ENCODE measurements at places on chromosomes 7 and 10. TPM values are rescaled to one million over a fixed set of nuclear protein-coding genes. Genes with fewer than 3 reads are reported as not detected.
A peak's percentile ranks its signal among the peaks of the same experiment; 100 is the strongest.

DNA sequence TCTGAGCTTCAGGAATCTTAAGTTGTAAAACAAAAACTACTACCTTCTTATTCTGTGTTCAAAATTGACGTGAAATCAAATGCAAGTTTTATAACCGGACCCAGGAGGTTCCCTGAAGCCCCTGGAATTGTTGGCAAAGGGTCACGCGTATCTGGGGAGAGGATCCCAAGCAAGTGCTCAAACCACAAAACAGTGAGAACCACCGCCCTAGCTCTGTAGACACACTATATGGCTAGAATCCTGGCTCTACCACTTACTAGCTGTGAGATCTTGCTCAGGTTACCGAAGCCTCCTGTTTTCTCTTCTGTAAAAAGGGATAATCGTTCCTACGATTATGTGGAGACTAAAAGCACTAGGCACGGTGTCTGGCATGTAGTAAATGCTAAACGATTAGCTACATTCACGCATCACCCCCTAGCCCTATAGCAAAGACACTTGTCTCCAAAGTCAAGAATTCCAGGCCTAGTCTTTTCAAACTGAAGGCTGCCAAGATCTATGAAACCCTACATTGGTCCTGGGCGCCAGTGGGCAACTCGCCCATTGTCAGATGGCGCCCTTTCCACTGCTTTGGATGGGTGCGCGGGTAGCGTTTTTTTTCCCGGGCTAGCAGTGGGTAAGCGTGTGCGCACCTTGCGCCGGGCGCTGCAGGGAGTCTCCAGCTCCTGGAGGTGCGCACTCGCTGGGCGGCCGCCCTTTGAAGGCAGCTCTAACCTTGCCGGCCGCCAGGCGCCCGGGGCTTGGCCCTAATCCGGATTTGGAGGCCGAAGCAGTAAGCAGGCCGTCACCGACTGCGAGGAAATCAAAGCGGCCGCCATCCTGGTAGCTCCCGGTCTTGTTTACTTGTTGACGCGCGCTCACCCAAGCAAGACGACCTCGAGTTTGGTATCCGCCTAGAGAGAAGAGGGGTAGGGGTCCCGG lies 11.6 kb upstream of the NKX2-3 start:
- no peaks in the 10 kb centered on the region for H3K36me3 ChIP-seq
- peak; percentile 54 for DNase-seq
- H3K4me3 ChIP-seq, result no peak overlapping the region
- H3K27me3 ChIP-seq, result no peaks in the 10 kb centered on the region

- H3K36me3 ChIP-seq, result no peaks in the 10 kb centered on the region
- H3K27ac ChIP-seq, result no peak overlapping the region
- no peak overlapping the region for H3K4me3 ChIP-seq
- peaks cover 4% of the 10 kb centered on the region for H3K4me1 ChIP-seq
- no peak for DNase-seq
Measured at GRCh38 chr7:94697035-94697974, 41.4 kb upstream of the SGCE start.

GRCh38 chr10:75540357-75540966 lies 109.0 kb downstream of the LRMDA start:
- H3K27ac ChIP-seq, result no peak overlapping the region
- no peak for DNase-seq
- no peaks in the 10 kb centered on the region for H3K36me3 ChIP-seq

Gene GALNT17
- total RNA-seq, result 2.7 TPM

Gene PDK4
- 57.4 TPM for total RNA-seq

Gene C10orf105
- not detected for total RNA-seq

DNA sequence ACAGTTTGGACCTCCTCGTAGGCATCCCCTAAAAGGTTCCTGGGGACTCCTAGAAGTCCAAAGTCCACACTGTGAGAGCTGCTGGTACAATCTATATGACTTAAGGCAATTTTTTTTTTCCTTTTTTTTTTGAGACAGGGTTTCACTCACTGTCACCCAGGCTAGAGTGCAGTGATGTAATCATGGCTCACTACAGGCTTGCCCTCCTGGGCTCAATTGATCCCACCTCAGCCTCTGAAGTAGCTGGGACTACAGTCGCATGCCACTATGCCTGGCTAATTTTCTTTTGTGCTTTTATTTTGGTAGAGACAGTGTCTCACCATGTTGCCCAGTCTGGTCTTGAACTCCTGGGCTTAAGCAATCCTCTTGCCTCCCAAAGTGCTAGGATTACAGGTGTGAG lies 4.6 kb upstream of the SPOCK2 start:
- no peak overlapping the region for H3K4me3 ChIP-seq
- no peak for DNase-seq
- no peaks in the 10 kb centered on the region for H3K27me3 ChIP-seq
- H3K27ac ChIP-seq, result no peak overlapping the region
- H3K4me1 ChIP-seq, result peaks cover 16% of the 10 kb centered on the region

GRCh38 chr10:79440281-79440680 lies 5.1 kb downstream of the ZCCHC24 start:
- no peak for DNase-seq
- no peak overlapping the region for H3K4me3 ChIP-seq
- H3K4me1 ChIP-seq, result no peaks in the 10 kb centered on the region

DNA sequence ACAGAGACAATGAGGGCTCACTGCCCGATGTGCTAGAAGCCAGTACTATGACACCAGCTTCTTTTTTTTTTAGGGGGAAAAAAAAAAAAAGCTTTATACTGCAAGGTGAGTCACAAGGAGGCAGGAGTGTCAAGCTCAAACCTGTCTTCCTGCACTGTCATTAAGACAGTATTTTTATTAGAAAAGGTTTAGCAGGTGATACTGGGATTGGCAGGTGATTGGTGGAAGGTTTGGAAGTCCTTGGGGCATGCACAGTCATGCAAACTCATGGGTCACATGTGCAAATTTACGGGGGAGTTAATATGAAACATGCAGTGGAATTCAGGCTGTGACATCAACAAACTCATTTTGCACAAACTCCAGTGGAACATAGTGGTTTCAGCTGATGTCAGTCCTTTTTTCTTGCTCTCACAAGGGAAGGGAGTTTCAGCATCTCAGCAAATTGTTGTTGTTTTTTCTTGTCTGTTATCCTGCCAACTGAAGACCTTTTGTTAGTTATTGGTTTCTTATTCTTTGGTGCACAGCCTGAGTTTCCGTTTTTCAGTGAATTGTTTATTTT lies 530.6 kb downstream of the ANKRD7 start:
- H3K27me3 ChIP-seq, result no peaks in the 10 kb centered on the region
- DNase-seq, result no peak
- no peak overlapping the region for H3K27ac ChIP-seq
- no peaks in the 10 kb centered on the region for H3K4me1 ChIP-seq
- no peak overlapping the region for H3K4me3 ChIP-seq
- H3K36me3 ChIP-seq, result no peaks in the 10 kb centered on the region

DNA sequence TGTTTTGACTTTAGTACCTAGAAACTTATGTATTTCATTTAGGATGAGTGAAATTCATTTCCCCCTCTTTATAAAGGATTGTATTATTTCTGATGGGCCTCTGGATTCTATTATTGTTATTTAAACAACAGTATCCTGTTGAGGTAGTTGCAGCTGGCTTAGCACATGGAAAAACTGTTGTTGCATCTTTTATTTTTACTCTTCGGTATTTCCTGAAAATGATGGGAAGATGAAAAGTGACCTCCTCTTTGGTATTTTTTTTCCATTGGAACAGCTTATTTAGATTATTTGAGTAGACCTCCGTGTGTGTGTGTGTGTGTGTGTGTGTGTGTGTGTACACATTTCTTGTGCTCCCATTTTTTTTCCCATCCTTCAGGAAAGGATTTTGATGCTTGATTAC lies 129.8 kb downstream of the PRKG1 start:
- H3K27ac ChIP-seq, result no peak overlapping the region
- H3K27me3 ChIP-seq, result no peaks in the 10 kb centered on the region
- H3K4me1 ChIP-seq, result no peaks in the 10 kb centered on the region
- H3K4me3 ChIP-seq, result no peak overlapping the region
- no peaks in the 10 kb centered on the region for H3K36me3 ChIP-seq

- H3K27ac ChIP-seq, result no peak overlapping the region
- H3K4me1 ChIP-seq, result peaks cover 7% of the 10 kb centered on the region
- no peak overlapping the region for H3K4me3 ChIP-seq
- no peaks in the 10 kb centered on the region for H3K36me3 ChIP-seq
Measured at GRCh38 chr10:7662522-7662921, 4.2 kb downstream of the ITIH5 start.

GRCh38 chr7:140358412-140359051 lies 39.8 kb downstream of the SLC37A3 start:
- H3K4me3 ChIP-seq, result no peak overlapping the region
- H3K36me3 ChIP-seq, result no peaks in the 10 kb centered on the region
- no peak for DNase-seq
- no peaks in the 10 kb centered on the region for H3K4me1 ChIP-seq

DNA sequence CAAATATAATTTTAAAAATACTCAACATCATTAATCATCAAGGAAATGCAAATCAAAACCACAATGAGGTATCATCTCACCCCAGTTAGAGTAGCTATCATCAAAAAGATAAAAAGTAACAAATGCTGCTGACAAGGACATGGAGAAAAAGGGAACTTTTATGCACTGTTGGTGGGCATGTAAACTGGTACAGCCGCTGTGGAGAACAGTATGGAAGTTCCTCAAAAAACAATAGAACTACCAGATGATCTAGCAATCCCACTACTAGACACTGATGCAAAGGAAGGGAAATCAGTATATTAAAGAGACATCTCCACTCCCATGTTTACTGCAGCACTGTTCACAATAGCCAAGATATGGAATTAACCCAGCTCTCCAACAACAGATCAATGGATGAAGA lies 384.5 kb downstream of the PLXDC2 start:
- DNase-seq, result no peak
- H3K27me3 ChIP-seq, result no peaks in the 10 kb centered on the region
- no peaks in the 10 kb centered on the region for H3K36me3 ChIP-seq
- no peak overlapping the region for H3K27ac ChIP-seq
- no peaks in the 10 kb centered on the region for H3K4me1 ChIP-seq

GRCh38 chr10:8054244-8054493 lies 319 bp upstream of the GATA3 start:
- DNase-seq, result no peak
- H3K27ac ChIP-seq, result no peak overlapping the region
- no peaks in the 10 kb centered on the region for H3K36me3 ChIP-seq
- peaks cover 24% of the 10 kb centered on the region for H3K4me1 ChIP-seq

DNA sequence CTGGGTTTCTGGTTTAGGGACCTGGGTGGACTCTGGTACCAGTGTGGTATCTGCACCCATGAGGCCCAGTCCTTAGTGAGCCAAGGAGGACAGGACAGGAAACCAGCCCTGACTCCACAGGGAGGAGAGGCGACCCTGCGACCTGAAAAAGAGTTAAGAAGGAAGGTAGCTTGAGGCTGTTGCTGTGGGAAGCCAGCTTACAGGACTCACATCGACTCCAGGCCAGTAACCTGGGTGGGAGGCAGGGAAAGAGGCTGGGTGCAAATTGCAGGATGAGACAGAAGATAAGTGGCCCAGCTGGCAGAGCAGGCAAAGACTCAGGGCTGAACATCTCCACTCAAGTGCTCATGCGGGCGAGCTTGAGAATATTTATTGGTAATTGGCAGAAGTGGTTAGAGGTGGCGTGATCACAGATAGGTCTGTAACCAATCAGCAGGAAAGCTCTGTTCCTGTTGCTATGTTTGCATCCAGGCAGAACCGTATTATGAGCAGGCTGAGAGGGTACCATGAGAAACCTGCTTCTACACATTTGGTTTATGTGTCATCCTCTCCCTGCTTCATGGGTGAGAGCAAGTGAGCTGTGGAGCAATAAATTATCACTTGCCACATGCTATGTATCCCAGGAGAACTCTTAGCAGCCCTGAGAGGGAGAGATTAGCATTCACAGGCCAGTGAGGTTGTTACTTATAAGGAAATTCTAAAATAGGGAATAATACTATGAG lies 11.0 kb downstream of the TLL2 start:
- no peaks in the 10 kb centered on the region for H3K36me3 ChIP-seq
- no peak overlapping the region for H3K4me3 ChIP-seq
- no peak for DNase-seq
- H3K27ac ChIP-seq, result no peak overlapping the region
- no peaks in the 10 kb centered on the region for H3K4me1 ChIP-seq
- H3K27me3 ChIP-seq, result no peaks in the 10 kb centered on the region

Gene OR2A5
- total RNA-seq, result not detected

Gene PRSS58
- total RNA-seq, result not detected

DNA sequence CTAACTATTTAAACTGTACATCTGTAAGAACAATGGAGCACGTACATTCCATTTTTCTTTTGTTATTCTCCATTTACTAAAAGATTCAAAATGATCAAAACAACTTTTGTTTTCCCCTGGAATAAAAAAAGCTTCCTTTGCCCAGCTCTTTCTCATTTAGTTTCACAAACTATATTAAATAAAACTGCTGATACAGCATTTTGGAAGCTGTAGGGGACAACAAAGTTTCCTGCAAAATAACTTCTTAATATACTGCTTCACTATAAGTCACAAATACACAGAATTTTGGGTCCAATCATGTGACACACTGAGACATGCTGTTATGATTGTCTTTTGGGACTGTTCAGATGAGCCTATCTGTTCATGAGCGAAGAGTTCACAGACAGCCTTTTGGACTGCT lies 222.4 kb downstream of the ADAM12 start:
- H3K27me3 ChIP-seq, result no peaks in the 10 kb centered on the region
- H3K27ac ChIP-seq, result no peak overlapping the region
- H3K4me1 ChIP-seq, result no peaks in the 10 kb centered on the region
- no peaks in the 10 kb centered on the region for H3K36me3 ChIP-seq
- no peak for DNase-seq
- no peak overlapping the region for H3K4me3 ChIP-seq

DNA sequence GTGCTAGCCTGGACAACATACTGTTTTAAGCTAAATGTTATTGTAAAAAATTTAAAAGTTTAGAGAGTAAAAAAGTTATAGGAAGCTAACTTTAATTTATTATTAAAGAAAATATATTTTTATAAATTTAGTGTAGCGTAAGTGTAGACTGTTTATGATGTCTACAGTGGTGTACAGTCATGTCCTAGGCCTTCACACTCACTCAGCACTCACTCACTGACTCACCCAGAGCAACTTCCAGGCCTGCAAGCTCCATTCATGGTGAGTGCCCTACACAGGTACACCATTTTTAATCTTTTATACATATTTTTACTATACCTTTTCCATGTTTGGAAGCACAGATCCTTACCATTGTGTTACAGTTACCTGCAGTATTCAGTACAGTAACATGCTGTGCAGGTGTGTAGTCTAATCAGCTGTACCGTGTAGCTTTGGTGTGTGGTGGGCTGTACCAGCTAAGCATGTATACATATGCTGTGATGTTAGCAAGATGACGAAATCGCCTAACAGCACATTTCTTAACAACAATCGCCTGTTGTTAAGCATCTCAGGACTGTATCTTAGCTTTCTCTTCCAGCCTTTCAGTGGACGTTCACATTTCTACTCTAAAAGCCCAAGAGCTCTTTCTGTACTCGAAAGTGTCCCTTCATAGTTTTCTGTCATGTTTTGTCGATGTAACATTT lies 12.5 kb downstream of the RNF32 start:
- no peak overlapping the region for H3K27ac ChIP-seq
- DNase-seq, result no peak
- H3K36me3 ChIP-seq, result no peaks in the 10 kb centered on the region
- H3K27me3 ChIP-seq, result no peaks in the 10 kb centered on the region
- H3K4me1 ChIP-seq, result no peaks in the 10 kb centered on the region

GRCh38 chr7:27300421-27300820 lies 57.8 kb downstream of the EVX1 start:
- no peaks in the 10 kb centered on the region for H3K36me3 ChIP-seq
- H3K4me3 ChIP-seq, result no peak overlapping the region
- DNase-seq, result no peak
- H3K27me3 ChIP-seq, result no peaks in the 10 kb centered on the region
- no peaks in the 10 kb centered on the region for H3K4me1 ChIP-seq
- no peak overlapping the region for H3K27ac ChIP-seq

Measured in pancreas (tissue), 10 donors.